Stimulated activated CD4-positive, alpha-beta T cell treated with anti-CD3 and anti-CD28 coated beads, Interleukin-15, amount 100 ng/mL, for 1 hour (primary cell): ENCODE measurements at places on chromosomes 5 and 9.
A peak's percentile ranks its signal among the peaks of the same experiment; 100 is the strongest.

GRCh38 chr5:160492565-160492964 is 70.9 kb downstream of the PTTG1 start:
- no peak for DNase-seq

GRCh38 chr5:82734347-82734746 is 342.8 kb downstream of the TMEM167A start:
- DNase-seq, result no peak

GRCh38 chr5:96651948-96652753 is 10.0 kb upstream of the CAST start:
- no peak for DNase-seq

- no peak for DNase-seq
Measured at GRCh38 chr5:79493596-79494345, 20.2 kb downstream of the HOMER1 start.

- peak; percentile 59 for DNase-seq
Measured at GRCh38 chr9:127776195-127776923, 2.1 kb downstream of the SH2D3C start.

DNA sequence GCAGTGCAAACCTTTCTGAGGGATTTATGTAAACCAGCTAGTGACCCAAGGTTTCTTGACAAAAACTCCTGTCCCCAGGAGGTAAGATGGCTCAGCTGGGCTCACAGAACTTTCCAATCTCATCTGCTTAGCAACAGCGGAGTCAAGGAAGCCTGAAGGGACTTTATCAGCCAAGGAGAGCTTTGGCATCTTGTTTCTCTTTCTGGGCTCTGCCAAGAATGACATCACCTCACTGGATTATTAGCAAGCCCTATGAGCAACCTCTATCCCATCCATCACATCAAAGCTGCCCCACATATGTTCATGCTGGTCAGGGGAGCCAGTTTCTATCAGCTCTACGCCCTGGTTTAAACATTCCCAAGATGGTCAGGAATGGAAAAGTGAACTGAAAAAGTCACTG is 461.3 kb downstream of the ENC1 start:
- no peak for DNase-seq

DNA sequence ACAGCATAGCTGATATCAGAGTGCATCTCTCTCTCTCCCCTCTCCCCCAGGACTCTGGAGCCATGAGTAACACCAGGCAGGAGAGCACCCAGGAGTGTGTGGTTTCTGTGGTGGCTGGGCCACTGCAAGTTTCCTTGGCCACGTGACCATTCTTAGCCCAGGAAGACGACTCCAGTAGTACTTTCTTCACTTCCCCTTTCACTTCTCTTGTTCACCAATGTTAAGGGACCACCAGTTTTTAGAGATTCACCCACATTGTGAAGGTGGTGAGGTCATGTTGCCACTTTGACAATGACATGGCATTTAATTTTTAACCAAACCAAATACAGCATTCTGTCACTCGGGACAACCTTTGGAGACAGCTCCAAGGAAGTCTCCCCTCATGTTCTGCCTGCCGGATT is 17.9 kb upstream of the DAPK1 start:
- no peak for DNase-seq
